ENCODE measurements at places on chromosomes 4 and X.
A peak's percentile ranks its signal among the peaks of the same experiment; 100 is the strongest.

DNA sequence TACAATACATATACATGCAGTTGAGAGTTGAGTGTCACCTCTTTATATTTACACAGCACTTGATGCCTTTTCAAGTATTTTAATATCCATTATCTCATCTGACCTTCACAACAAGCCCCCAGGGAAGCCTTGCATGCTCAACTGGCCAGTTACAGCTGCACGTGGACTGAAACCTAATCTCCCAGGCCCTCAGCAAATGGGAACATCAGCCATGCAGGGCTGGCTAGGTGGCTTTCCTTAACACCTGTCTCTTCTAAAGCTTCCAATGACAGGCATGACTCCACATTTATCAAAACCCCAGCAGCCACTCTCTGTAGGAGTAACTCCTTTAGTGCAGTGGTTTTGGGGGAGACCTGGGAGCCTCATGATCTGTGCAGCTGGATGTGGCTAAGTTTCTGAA is 56.4 kb downstream of the PHKA2 start:
- DNase-seq = no peak

DNA sequence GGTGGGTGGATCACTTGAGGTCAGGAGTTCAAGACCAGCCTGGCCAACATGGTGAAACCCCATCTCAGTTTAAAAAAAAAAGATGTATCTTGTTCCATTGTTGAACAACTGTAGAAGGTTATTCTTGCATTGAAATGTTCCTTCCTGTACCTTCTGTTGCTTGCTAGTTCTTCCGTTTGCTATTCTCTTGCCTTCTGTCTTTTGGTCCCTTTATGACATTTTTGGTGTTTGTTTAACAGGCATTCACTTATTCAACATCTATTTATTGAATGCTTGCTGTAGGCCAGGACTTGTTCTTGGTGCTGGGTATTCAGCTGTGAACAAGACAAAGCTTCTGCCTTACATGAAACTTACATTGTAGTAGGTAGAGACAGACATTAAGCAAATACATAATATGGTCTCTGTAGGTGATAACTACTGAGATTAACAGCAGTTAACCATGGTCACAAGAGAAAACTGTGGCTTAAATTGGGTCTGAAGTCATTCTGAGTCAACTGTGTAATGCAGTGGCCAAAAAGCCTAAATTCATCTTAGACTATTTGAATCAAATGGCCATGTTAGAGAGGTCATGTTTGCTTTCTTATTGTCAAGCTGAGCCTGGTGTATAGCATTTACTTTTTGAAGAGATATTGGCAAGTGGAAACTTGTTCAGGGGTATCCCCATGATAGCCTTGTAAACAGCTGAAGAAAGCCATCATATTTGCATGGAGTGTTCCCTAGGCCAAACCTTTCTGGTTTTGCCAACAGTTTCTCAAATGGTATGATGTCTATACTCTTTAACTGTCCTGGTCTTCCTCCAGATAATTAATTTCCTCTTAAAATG is 35.6 kb downstream of the GAB1 start:
- DNase-seq = no peak

DNA sequence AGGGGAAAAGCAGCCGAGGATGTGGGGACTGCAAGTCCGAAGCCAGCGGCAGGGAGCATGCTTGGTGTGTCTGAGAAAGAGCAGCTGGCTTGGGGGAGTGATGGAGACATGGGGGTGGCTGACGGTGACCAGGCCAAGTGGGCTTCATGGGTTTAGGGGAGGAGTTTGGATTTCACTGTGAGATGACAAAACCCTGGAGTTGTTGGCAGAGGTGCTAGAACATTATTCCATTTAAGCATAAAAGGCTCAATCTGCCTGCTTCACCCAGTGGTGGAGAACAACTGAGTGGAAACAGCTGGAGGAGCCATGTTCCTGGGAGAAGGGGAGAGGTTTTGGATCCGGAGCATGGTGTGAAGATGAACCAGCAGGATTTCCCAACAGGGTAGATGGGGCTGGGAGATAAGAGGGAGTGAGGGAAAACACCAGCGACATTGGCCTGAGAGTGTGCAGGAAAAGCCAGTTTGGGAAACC is 318.0 kb upstream of the TAPT1 start:
- DNase-seq = no peak

DNA sequence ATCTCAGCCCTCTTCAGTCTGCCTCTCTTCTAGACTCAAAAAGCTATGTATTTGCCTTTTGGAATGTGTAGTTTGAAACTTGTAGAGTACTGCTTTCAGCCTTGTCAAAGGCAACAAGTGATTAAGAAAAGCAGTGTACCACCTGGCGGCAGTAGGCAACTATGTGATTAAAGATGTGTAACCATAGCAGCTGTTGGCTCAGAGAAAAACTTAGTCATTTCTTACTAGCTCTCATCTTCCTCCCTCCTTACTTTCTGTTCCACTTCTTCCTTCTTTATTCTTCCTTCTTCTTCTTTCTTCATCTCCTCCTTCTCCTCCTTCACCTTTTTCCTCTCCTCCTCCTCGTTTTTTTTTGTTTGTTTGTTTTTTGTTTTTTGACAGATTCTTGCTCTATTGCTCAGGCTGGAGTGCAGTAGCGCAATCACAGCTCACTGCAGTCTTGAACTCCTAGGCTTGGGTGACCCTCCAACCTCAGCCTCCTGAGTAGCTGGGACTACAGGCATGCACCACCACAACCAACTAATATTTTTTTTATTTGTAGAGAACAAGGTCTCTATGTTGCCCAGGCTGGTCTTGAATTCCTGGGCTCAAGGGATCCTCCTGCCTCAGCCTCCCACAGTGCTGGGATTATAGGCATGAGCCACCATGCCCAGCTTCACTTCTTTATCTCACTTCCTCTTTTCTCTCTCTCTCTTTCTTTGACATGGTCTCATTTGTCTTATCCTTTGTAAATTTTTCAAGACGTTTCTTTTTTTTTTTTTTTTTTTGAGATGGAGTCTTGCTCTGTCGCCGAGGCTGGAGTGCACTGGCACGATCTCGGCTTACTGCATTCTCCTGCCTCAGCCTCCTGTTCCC is 32.6 kb downstream of the ABHD18 start:
- DNase-seq = peak; percentile 72

DNA sequence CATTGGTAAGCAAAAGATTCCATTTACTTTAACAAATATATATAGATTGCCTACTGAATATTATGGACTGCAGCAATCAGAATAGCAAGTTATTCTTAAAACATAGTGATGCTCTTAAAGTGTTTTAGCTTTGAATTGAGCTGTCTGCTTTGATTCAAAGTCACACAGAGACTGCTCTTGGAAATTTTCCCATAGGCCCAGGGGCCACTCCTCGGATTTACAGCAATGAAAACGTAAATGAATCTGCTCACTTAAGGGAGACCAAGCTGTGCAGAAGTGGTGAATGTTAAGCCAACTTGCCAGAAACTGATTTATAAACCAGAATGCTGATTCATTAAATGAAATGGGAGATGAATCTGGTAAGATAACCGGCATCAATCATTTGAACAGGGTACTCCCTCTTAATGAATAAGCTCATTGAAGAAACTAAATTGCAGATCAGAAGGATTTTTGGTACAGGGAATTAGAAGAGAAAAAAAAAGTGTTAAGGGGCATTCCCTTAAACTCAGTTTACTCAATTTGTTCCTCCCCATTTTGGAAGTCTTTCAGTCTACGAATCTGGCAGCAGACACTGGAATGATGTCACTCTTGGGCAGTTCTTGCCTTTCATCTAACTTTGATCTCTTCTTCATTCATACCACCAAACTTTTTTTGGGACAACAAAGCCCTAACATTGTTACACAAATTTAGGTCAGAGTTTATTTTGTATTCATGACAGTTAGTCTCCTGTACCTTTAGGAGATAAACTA is 363.3 kb upstream of the MAGEB2 start:
- no peak for DNase-seq

- no peak for DNase-seq
These were observed 185.3 kb downstream of the KIT start for GRCh38 chr4:54843106-54843505.

DNA sequence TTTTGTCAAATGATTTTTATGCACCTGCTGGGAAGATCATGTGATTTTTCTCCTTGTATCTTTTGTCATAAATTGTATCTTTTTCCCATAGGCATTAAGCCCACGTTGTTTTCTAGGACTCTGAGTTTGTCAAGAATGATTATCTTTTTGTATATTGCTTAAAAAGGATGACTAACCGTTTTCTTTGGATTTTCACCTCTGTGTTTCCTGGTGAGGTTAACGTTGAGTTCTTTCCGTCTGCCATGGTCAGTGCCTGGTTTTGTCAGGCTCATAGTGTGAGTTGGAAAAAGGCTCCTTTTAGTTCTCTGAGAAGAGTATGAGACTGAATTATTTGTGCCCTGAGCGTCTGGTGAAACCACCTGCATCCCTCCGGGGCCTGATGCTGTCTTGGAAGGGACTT is 21.9 kb downstream of the PCGF3 start:
- DNase-seq = no peak

GRCh38 chr4:125739760-125740159 is 425.0 kb downstream of the FAT4 start:
- no peak for DNase-seq

DNA sequence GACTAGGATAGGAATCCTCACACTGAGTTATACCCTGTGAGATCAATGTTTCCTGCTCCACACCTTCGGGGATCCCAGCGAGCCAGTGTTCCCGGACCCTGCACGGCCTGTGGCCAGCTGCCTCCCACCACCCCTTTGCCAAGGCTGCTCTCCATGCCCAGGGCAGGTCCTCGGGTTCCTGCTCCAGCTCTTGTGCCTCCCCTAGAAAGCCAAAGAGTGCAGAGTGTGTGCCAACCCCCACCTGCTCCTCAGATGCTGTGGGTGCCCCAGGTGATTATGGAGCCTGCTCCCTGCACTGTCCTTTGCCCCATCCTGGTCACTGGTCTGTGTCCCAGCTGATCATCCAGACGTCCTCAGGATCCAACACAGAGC is 246.4 kb downstream of the AFAP1 start:
- DNase-seq = no peak

DNA sequence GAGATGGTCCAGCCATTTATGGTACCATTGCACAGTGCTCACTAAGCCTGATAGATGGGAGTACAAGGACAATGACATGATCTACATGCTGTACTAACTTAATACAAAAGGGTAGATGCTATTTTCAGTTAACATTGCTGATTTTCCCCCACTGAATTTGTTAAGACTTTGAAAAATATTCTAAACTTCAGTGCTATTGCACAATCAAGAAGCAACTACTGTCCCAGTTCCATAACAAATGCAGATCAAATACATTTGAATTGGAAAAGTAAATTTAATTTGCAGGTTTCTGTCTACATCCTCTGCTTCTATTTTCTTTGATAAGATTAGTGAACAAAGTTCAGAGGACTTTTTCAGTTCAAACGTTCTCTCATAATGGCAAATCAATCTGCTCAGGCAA is 366.8 kb upstream of the FGF13 start:
- no peak for DNase-seq

DNA sequence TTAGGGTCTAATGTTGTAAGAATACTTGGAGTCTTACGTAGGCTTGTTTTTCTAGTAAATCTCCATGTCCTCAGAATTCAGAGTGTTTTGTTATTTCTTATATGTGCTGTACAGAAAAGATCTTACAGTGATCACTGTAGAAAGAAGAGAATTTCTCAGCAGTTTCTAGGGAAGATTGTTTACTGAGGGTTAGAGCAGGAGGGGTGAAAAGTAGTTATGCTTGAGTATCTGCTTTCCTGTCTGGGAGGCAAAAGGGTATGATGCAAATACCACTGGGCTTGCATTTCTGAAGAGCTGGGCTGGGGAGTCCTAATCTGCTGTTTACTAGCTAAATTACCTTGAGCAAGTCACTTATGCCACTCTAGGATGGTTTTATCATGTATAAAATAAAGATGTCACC is 78.2 kb downstream of the BEND4 start:
- no peak for DNase-seq

- DNase-seq = no peak
These were observed 722 bp upstream of the EFHC2 start for GRCh38 chrX:44344194-44344593.

DNA sequence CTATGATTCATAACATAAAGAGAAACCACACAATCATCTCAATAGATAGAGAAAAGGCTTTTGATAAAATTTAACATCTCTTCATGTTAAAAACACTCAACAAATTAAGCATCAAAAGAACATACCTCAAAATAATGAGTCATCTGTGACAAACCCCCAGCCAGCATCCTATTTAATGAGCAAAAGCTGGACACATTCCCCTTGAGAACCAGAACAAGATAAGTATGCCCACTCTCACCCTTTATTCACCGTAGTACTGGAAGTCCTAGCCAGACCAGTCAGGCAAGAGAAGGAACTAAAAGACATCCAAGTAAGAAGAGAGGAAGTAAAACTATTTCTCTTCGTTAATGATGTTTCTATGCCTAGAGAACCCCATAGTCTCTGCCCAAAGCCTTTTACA is 507.2 kb downstream of the PABPC4L start:
- DNase-seq = no peak

GRCh38 chr4:38046727-38047489 is 86.7 kb downstream of the PTTG2 start:
- no peak for DNase-seq

- no peak for DNase-seq
These were observed 727.9 kb downstream of the CCSER1 start for GRCh38 chr4:90855111-90855510.

DNA sequence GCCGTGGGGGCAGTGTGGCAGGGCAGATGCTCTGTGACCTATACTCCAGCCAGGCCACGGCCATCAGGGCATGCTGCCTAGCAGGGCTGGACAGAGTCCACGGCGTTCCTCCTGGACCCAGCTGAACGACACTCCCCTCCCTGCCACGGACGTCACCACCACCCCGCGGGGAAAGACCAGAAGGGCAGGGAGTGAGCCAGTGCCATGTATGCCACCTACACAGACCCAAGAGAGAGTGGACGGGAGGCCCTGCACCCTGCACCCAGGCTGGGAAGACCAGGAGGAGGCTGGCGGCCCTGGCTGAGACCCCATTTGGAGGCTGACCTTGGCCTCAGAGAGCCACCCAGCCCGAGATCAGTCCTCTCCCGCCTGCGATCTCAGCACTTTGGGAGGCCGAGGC is 101.9 kb downstream of the FAM53A start:
- no peak for DNase-seq

DNA sequence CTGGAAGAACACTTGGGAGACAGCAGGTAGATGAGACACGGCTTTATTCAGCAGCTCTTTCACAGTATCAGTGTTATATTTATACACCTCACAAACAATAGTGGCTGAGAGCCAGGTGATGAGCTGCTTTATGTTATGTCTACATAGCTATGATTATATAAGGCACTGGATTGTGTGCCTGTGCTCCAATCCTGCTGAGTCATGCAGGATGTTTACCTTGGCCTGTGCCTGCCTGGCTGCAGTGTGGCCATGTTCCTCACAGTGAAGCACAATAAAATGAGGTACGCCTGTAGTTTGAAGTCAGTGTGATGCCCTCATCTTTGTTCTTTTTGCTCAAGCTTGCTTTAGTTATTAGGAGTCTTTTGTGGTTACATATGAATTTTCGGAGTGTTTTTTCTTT is 31.3 kb downstream of the CXCL13 start:
- DNase-seq = no peak

GRCh38 chr4:68349279-68349648 is 626 bp downstream of the YTHDC1 start:
- no peak for DNase-seq

GRCh38 chr4:176794151-176794550 is 1.4 kb upstream of the VEGFC start:
- DNase-seq = no peak
